Activated naive CD8-positive, alpha-beta T cell treated with anti-CD3 and anti-CD28 coated beads for 36 hours (primary cell): ENCODE measurements at places on chromosomes 5 and 9. TPM values are rescaled to one million over a fixed set of nuclear protein-coding genes. Genes with fewer than 3 reads are reported as not detected.
A peak's percentile ranks its signal among the peaks of the same experiment; 100 is the strongest.

GLRA1 gene
- not detected for total RNA-seq

SMIM3 gene
- total RNA-seq: 10.6 TPM

SLC2A8 gene
- total RNA-seq: 1.0 TPM

DNA sequence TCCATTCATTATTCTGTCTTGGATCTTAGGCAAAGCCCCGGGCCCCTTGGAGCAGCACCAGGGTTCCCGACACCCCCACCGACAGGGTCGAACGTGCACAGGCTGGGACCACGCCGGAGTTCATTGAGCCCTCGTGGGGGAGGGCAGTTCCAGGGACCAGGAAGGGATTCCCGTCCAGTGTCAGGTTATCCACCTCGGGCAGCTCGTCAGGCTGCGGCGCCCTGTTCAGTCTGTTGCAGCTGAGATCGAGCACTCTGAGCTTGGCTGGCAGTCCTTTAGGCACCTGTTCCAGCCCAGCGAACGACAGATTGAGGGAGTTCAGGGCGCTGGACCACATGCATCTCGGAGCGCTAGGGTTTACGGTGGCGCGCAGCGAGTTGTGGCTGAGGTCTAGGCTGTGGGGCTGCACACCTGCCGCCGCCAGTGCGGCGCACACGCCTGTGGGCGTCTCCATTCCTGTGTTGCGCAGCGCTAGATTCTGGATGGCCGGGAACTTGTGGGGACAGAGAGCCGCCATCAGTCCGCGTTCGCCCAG, 1.1 kb downstream of the CD14 start:
- peak overlapping the region; percentile 82 for H3K4me3 ChIP-seq
- H3K4me1 ChIP-seq: peaks cover 31% of the 10 kb centered on the region
- H3K36me3 ChIP-seq: no peaks in the 10 kb centered on the region
- H3K27ac ChIP-seq: peak overlapping the region; percentile 69
- peaks cover 23% of the 10 kb centered on the region for H3K27me3 ChIP-seq

- DNase-seq: no peak
- no peaks in the 10 kb centered on the region for H3K27me3 ChIP-seq
- no peak overlapping the region for H3K27ac ChIP-seq
- no peaks in the 10 kb centered on the region for H3K36me3 ChIP-seq
- H3K4me1 ChIP-seq: no peaks in the 10 kb centered on the region
Observed at GRCh38 chr9:121727295-121728020, 76.0 kb downstream of the DAB2IP start.

DNA sequence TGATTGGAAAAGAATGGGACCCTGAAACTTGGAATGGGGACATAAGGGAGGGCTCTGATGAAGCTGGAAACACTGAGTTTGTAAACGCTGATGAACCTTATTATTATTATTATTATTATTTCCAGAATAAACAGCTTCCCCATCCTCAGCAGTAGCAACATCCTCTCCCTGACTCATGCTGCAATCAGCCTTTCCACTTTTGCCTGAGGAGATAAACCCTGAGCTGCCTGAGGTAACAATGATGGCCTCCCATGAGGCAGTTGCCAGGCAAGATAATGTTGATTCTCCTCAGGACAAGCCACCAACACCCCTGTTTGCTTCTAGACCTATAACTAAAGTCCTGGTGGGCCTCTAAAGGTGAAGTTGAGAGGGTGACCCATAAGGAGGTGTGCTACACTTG, 139.2 kb upstream of the ATP10B start:
- H3K27me3 ChIP-seq: no peaks in the 10 kb centered on the region
- no peak overlapping the region for H3K27ac ChIP-seq
- no peak for DNase-seq
